ENCODE measurements at places on chromosomes 4 and X. TPM values are rescaled to one million over a fixed set of nuclear protein-coding genes. Genes with fewer than 3 reads are reported as not detected.

DNA sequence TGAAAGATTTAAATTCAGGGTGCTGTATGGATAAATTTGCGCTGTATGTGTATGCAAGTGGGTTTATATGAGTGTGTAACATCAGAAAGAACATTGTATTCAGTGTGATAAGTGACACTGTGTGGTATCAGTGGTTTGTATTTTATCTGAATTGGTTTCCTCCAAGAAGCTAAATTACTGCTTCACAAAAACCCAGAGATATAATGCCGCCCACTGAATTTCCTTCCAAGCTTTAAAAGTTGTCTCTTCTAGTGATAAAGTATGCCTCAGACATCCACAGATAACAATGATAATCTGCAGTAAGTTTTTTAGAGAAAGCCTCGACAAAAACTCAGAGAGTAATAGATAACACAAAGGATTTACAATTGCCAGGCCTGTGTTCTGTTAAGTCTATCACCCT lies 710.6 kb upstream of the HS3ST1 start:
- no peak overlapping the region for H3K27ac ChIP-seq
- H3K27me3 ChIP-seq = no peaks in the 10 kb centered on the region
- no peaks in the 10 kb centered on the region for H3K36me3 ChIP-seq
- DNase-seq = no peak

DNA sequence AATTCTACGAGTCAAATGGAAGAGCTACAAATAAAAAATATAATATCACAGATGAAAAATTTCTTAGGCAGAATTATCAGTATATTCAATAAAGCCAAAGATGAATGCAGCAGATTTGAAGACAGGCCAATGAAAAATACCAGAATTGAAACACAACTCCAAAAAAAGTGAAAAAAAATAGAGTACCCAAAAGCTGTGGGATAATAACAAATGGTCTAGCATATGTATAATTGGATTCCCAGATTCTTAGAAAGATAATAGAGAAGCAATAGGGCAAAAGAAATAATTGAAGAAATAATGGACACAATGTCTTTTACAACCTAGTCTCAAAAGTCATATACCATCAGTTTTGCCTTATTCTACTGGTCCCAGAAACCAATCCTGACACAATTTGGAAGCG lies 4.4 kb downstream of the ANAPC10 start:
- H3K4me3 ChIP-seq = no peak overlapping the region
- DNase-seq = no peak
- H3K27me3 ChIP-seq = no peaks in the 10 kb centered on the region
- peaks cover 19% of the 10 kb centered on the region for H3K36me3 ChIP-seq
- no peak overlapping the region for H3K27ac ChIP-seq

The TFE3 gene
- 51.5 TPM for total RNA-seq

GRCh38 chrX:149638860-149639259 lies 7.3 kb upstream of the TMEM185A start:
- H3K27ac ChIP-seq = no peak overlapping the region
- H3K4me1 ChIP-seq = no peaks in the 10 kb centered on the region
- no peak for DNase-seq
- H3K4me3 ChIP-seq = no peak overlapping the region

The HEPH gene
- 9.5 TPM for total RNA-seq

GRCh38 chr4:69096810-69097209 lies 536 bp downstream of the UGT2B7 start:
- no peak for DNase-seq
- no peak overlapping the region for H3K27ac ChIP-seq
- H3K4me1 ChIP-seq = no peaks in the 10 kb centered on the region
- H3K36me3 ChIP-seq = no peaks in the 10 kb centered on the region

DNA sequence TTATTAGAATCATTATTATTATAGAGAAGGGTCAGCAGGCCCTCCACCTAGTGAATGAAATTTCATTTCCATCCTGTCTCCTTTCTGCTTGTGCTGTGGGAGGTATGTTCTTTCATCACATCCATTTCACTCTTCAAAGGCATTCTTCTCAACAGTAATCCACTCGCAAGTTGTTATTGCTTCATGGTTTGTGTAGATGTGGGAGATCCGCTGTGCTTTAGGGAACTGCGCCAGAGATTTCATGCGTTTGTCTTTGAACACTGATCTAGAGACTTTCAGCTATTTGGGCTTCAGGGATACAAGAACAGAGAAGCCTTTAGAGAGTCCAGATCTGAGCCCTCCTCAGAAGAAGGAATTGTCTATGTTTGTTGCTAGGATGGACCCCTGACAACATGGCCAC lies 53.5 kb upstream of the PUDP start:
- no peak overlapping the region for H3K27ac ChIP-seq
- no peaks in the 10 kb centered on the region for H3K36me3 ChIP-seq
- H3K27me3 ChIP-seq = peaks cover 36% of the 10 kb centered on the region
- no peak overlapping the region for H3K4me3 ChIP-seq
- H3K4me1 ChIP-seq = peaks cover 3% of the 10 kb centered on the region
- peak; percentile 22 for DNase-seq

The NRK gene
- 12.2 TPM for total RNA-seq

The AFP gene
- total RNA-seq = 0.11 TPM
